ENCODE measurements at places on chromosomes 3 and 15.

DNA sequence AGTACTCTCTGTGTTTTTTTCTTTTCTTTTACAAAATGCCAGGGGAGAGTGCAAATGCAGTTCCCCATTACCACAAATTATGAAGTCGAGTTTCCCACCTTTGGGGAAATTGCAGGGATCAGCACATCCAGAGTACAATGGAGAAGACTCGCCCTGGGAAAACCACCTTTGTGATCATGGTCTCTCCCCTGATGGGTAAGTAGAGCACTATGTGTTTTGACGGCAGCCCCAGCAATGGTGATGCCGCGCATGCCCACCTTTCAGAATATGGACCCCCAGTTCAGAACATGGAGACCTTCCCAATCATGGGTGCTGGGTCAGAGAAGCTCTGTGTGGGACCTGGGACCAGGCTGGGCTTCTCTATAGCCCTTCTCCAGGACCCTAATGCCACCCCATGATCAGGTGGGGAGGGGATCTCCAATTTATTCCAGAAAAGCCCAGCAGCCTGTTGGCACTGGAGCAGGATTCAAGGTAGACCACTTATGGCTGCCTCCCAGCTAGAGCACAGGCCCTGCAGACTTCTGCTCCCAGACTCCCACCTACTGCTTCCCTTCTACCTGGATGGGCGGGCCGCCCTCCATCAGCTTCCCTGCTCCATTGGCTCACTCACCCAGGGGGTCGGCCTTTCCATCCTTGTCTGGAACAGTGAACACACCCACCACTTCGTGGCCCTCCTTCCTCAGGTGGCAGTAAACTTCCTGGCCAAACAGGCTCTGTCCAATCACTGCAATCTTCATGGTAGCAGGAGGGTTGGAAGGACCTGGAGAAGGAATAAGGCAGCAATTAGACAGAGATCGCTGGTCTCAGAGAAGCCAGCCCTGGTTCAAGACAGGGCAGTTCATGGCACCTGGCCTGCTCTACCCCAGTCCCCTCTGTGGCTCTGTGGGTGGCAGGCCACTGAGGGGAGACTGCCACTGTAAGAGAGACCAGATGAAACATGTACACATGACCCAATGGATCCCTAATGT, 19.9 kb downstream of the ALDH1L1 start:
- DNase-seq: no peak

GRCh38 chr3:158659454-158660237, 12.8 kb downstream of the LXN start:
- no peak for DNase-seq

- DNase-seq: no peak
These were observed 2.7 kb upstream of the DMXL2 start for GRCh38 chr15:51625236-51625635.

DNA sequence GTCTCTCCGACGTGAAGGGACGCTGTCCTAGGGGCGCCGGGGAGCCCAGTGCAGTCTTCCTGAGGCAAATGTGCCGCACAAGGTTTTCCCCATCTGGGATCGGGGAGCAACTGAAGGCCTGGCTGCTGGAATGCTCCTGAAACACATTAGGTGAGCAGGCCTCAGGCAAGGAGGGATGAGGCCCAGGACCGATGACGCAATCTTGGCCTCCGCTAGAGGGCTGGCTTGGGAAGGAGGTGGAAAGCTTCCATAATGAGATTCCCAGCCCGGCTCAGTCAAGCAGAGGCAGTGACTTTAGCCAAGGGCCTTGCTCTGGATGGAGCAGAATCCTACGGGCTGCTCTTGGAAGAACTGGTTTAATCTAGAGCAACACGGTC, 50.8 kb downstream of the CPN2 start:
- DNase-seq: no peak

DNA sequence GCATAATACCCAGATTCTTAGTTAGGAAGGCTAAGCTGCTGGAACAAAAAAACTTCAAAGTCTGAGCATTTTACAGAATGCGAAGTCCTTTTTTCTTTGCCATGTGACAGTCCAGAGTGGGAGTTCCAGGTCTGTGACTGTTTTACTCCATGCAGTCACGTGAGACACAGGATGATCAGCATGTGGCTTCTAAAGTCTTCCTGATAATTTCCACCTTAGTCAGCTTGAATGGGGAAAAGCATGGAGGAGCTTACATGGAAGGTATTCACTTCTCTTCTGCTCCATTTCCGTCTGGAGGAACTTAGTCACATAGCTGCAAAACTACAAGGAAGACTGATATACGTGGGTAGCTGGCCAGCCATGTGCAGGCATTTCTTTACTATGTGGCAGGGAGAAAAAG, 1.7 kb downstream of the SNTN start:
- DNase-seq: no peak

DNA sequence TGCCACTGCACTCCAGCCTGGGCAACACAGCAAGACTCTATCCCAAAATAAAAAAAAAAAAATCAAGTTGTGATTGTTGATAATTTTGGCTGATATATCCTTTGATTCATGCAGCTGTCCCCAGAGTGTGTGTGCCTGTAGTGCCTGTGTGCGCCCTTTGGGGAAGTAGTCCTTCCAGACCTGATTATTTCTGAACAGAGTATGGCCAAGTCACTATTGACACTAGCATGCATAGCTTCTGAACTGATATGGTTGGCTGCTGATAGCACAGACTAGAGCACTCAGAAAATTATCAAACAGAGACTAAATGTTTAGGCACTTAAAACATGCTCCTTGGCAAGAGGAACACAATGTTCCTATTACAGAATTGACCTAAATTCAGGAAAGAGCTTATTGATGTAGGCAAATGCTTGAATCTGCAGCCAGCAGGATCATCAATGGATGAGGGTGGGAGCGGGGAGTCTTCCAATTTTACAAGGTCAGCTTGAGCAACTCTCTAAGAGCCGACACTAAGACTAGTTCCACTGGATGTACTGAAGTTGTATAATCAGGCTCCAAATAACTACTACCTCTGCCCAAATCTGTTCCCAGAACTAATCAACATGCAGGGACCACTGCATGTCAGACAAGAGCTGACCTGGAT, 17.7 kb upstream of the PTPN9 start:
- DNase-seq: no peak

GRCh38 chr3:141114816-141115460, 63.8 kb downstream of the SPSB4 start:
- DNase-seq: no peak

DNA sequence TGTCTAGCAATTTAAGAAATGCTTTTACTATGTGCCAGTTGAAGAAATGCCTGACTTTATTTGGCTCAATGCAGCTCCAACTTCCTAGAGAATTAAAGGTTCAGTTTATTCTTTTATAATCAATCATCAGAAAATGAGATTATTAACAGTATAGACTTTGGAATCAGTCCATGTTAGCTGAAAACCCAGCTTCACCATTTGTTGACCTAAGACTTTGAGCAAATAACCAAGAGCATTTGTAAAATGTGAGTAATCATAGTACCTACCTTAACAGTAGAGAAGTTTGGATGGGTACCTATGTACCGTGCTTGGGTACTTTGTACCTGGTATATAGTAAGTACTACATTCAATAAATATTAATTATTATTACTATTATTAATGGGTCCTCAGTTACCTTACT, 105.9 kb downstream of the RARB start:
- no peak for DNase-seq

DNA sequence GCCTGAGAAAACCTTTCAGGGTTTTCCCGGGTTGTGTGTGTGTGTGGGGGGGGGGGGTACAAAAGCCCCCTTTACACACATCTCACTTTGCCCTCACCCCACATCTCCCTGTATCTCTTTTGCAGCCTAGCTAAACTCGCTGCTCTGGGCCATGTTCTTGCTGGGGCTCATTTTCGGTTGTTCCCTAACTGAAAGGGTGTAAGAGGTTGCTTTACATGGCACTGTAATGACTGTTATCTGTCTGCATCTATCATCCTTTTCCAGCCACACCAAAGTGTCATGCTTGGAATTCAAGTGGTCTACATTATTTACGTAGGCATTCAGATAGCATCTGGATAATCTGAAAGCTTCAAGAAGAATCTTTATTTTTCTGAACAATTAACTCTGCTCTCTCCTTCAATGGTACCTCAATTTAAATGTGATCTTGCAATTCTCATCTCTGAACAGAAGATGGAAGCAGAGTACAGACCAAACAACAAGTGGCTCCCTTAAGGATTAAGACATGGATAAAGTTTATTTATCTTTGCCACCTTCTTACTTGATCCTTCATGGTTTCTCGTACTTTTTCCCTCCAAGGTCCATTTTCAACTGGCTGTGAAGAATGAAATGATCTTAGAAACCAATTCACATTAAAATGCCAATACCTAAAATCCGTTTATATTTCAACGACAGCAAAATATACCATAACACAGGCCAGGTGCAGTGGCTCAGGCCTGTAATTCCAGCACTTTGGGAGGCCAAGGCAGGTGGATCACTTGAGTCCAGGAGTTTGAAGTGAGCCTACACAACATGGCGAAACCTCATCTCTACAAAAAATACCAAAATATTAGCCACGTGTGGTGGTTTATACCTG, 34.9 kb downstream of the DCLK3 start:
- no peak for DNase-seq

GRCh38 chr3:166519443-166519842, 682.2 kb upstream of the BCHE start:
- no peak for DNase-seq

- DNase-seq: no peak
These were observed 22.0 kb upstream of the ZCWPW2 start for GRCh38 chr3:28326458-28326926.

DNA sequence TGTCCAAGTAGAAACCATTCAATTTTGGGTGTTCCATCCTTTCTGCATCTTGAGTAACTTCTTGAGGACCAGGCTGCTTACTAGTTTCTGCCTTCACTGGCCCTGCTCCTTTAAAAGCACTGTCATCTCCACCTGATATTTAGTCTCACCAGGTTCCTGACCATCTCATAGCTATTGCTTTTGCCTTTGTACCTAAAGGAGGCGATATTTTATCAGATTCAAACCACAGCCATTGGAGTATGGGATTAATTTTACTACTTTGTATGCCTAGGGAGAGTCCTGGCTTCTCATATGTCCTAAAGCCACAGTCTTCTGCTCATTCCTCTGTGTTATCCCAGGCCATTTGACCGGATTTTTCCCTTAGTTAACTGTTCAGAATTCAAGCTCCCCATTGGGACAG, 51.8 kb upstream of the RFX7 start:
- DNase-seq: no peak
